ENCODE measurements at places on chromosomes 2 and 18.

GRCh38 chr2:225008935-225009334 is 33.3 kb downstream of the DOCK10 start:
- no peak for DNase-seq

- no peak for DNase-seq
These were observed 78.5 kb upstream of the GLS start for GRCh38 chr2:190802129-190802528.

- DNase-seq, result no peak
These were observed 43.1 kb downstream of the INPP4A start for GRCh38 chr2:98487806-98488189.

DNA sequence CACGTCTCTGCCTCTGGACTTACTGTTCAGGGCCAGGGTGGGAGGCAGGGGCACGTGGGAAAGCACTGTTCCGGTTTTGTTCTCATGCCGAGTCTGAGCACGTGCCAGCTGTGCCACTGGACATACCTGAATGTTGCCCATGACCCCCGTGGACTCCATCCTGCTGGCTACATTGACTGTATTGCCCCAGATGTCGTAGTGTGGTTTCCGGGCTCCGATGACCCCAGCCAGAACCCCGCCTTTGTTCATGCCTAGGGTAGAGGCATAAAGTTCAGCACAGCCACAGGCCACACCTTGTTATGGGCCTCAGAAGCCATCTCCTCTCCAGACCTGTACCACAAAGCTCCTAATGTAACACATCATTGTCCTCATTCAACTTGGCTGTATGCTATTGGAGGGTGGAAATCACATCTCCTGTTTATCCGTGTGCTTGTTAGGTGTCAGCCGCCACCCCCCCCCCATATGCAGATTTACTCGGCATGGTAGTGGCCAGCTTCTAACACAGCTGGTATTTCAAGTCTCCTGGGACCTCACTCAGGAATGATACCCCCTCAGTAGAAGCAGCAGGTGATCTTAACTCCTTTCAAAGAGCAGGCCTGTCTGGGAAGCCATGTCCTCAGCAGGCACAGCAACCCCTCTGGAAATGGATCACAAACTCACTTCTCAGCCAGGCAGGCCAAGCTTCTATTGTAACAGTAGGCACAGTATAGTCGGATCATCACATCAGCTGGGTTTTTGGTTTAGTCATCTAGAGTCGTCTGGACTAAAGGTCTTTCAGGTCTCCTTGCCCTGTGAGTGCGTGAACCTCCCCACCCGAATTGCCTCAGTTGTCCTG is 27.6 kb downstream of the CENPO start:
- no peak for DNase-seq

DNA sequence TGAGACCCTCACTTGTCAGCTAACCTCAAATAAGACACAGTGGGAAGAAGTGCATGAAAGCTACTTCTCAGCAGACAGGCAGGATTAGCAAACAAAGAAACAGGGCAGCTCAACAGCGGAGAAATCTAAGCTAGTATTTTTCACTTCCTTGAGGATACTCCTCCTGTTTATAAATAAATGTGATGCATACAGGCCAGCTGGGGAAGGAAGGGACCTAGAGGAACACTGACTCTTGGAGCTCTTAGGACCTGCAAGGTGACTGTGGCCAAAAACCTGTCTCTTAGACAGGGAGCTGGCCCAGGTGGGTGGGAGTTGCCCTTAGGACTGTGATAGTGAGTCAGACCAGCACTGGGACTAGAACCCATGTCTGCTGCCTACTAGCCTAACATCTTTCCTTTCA is 4.8 kb downstream of the REEP1 start:
- DNase-seq, result no peak

- no peak for DNase-seq
These were observed 1242.3 kb upstream of the CELF4 start for GRCh38 chr18:38807915-38808314.

DNA sequence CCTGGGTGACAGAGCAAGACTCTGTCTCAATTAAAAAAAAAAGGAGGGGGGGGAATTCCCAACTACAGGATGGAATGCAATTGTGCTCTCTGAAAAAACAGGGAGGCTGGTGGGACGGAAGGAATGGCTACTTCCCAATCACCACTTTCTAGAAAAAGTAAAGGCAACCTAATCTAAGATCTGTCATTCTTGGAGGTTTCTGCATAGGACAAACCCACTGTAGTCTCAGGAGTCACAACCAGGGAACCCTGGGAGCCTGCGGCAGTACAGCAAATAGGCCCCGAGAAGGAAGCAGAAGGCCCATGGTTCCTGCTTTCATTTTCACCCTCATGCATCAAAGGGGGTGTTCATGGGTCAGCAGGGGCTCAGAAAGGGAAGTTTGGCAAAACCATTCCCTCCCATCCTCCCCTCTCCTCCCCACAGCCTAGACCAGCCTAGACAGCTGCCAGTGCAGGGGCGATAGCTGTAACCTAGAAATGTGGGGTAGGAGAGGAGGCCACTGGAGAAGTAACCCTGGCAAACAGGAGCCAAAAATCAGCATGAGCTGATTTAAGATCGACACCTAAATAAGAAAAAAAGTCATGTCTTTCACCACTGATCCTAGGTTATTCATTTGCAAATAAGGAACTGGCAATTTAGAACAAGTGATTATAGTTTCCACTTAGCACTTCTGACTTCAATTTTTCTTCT is 48.0 kb downstream of the TRABD2A start:
- no peak for DNase-seq

GRCh38 chr18:35582899-35583558 is 1.5 kb downstream of the GALNT1 start:
- DNase-seq, result no peak

DNA sequence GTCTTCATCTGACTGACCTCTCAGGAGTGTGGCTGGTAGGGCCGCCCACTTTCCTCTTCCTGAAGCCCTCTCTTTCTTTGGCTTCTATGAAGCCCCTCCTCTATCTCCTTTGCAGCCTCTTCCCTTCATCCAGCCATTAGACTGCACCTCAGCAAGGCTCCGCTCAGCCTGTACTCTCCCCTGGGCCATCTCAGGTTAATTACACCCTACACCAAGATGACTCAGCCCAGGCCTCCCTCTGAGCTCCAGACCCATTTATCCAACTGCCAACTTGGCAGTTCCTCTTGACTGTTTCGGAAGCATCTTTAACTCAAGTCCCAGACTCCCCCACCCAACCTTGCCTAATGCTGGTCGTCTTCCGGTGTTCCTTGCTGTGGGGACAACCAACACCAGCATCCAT is 5.8 kb upstream of the WNT6 start:
- no peak for DNase-seq

DNA sequence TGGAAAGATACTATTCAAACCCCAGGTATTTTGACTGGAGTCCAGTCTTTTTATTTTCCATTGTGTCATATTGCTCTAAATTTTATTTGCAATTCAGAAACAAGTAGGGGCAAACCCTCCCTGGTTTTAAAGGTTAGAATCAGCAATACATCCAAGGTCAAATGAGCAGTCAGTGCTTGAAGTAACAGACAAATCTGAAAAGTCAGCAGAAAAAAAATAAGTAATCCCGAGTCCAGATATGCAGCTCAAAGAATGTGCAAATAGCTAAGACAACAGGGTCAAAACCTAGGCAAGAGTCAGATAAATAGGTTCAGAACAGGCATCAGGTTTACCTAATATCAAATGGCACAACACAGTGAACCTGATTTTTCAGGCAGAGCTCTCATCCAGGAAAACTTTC is 367.0 kb downstream of the STK39 start:
- DNase-seq, result no peak

DNA sequence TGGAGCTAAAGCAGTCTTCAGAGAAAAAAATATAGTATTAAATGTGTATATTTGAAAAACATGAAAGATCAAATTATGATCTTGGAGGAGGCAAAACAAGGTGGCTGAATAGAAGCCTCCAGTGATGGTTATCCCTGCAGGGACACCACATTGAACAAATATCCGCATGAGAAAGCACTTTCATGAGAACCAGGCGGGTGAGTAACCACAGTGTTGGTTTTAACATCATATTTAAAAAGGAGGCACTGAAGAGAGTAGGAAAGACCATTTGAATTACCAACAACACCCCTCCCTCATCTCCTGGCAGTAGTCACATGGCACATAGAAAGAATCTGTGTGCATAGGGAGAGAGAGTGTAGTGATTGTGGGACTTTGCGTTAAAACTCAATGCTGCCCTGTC is 759.6 kb upstream of the NRXN1 start:
- DNase-seq, result no peak

DNA sequence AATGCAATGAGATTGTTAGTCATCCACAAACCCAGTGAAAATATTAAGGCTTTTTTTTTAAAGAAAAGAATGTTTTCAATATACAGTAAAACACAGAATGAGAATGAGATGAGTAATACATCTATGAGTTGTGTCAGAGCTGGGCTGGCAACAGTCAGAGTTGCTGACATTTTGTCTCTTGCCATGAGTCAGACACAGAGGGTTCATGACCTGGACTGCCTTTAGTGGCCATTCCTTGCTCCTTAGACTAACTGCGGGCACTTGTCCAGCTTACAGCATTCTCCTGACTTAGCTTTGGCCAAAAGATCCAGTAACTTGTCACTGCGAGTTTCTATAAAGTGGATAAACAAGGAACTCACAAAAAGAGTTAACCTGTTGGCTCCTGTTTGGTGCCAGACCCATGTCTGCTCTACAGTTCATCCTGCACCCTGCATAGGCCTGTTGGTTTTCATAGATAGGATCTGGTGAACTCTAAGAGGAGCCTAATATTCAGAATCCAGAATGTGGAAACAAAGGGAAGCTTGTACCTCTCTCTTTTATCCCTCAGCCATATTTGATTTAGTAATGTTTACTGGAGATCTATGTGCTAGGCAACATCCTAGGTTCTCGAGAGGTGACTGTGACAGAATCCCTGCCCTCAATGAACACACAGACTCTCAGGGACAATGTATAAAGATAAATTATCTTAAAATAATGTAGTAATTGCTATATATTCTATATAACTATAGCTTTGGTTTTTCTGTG is 391.5 kb upstream of the VWC2L start:
- no peak for DNase-seq

DNA sequence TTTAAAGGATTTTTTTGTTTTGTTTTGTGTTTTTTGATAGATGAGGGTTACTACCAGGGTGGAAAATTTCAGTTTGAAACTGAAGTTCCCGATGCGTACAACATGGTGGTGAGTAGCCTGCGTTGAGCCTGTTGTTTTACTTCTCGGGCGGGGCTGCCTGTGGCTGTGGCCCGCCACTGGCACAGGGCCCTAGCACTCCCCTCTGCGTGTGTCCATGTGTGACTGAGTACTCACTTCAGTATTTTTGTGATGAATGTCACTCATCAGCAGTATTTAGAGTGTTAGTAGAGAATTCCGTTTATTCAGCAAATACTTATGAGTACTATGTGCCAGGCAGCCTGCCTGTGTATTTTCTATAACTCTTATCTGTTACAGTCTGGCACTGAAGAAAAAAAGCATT is 44.3 kb upstream of the SCLY start:
- no peak for DNase-seq

DNA sequence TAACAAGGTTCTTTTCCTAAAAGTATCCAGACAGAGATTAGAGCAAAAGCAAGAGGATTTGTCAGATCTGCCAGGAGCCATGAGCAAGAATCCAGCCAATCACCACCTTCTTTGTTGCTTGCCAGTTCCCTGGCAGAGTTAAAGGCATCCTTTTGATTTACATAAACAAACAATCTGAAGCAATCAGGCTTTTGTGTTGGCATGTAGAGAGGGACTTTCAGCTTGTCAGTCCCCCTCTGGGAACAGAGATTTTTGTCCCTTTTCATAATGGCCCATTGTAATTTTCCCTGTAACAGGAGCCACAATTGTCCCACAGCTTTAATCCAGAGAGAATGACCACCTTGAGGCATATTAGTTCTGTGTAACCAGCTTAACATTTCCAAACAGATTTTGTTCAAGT is at the start of gene ERMN:
Gene ERMN, minus strand, starts transcription at position 39 of the 400 bp plus-strand sequence. CDS start 182 bp downstream, outside the sequence.
- DNase-seq, result no peak

GRCh38 chr18:24677011-24677410 is 216.6 kb downstream of the HRH4 start:
- DNase-seq, result no peak

DNA sequence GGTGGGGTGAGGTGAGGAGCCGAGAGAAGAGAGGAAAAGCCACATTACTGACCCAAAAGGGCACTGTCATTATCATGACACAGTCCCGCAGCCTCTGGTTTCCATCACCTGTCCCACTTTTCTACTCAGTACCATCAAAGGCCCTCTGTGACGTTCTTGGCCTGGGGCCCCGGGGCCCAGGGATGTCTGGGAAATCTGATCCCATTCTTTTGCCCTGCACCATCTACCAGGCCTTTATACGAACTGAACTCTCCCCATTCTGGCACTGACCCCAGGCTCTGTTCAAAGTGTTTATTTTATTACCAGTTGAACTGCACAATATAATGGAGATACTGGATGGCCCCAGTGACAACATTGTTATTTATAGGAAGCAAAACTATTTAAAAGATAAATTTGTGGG is 89.1 kb downstream of the COL6A3 start:
- no peak for DNase-seq

DNA sequence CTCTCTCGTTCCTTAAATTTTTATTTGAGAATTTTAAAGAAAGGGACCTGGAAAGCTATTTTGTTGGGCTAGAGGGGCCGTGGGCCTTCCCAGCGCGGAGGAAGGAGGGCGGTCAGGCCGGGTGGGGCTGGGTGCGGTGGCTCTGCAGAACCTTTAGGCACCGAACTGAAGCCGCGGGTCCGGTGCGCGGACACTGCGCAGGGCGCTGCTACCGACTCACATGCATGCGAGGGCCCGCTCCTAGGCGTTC is 1.6 kb upstream of the TWIST2 start:
- DNase-seq, result no peak

GRCh38 chr18:70329071-70329470 is 40.2 kb downstream of the SOCS6 start:
- DNase-seq, result no peak

- no peak for DNase-seq
These were observed 45.5 kb upstream of the TNFRSF11A start for GRCh38 chr18:62279561-62279960.

DNA sequence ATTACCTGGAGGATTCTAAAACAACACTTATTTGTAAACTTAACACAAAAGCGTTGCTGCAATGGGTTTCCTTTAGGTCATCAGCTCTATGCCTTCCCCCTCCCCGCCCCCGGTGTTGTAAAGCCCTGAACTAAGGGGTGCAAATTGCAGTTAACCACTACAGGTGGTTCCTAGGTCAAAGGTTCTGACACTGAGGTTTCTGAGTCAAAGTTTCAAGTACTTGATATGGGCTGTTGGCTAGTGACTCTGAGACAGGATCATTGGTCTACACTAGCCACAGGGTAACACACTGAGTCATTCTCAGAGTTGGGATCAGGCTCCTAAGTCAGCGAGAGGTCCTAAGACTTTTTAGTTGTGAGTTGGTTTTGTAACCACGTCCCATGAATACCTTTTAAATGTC is 15.4 kb downstream of the IL1B start:
- no peak for DNase-seq

- no peak for DNase-seq
These were observed 1.2 kb downstream of the PJVK start for GRCh38 chr2:178452334-178452733.
